ENCODE measurements at places on chromosomes 7 and 10.
A peak's percentile ranks its signal among the peaks of the same experiment; 100 is the strongest.

DNA sequence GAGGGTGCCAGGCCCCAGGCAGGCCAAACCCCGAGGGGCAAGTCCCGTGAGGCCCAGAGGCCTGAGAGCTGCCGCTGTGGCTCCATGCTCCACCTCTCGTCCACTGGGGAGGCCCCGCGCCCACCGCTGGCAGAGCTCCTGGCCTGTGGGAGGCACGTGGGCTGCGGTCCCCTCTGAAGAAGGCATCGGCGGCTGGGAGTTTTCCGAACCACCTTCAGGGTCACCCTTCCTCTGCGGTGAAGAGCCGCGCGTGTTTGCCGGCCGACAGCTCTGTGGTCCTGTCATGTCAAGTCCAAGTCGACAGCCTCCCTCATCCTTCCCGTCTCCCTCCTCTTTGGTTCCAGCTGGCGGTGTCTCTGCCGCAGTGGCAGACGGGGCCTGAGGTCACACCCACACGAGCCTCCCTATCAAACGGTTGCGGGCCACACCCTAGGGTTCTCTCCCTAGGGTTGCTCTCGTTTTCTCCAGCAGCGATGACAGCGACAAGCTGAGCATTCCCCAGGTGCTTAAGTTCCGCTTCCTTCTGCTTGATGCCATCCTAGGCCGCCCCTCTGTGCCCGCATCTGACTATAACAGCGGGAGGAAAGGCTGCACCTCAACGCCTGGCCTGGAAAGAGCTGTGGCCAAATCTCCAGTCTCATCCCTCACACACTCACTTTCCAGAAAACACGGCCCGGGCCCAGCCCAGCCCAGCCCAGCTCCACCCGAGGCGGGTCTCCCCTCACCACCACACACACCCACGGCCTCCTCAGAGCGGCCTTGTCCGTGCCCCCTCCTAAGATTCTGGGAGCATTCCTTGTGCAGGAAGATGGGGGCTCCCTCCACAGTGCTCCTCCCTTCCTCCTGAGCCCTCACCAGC, 185.0 kb downstream of the ELFN1 start:
- DNase-seq, result peak; percentile 2

- no peak for DNase-seq
These were observed 837 bp upstream of the IGFBP3 start for GRCh38 chr7:45921699-45922519.

- DNase-seq, result no peak
These were observed 44.3 kb upstream of the PRKAR1B start for GRCh38 chr7:771234-772004.

- no peak for DNase-seq
These were observed 24.4 kb upstream of the ZNF273 start for GRCh38 chr7:64878684-64879083.

GRCh38 chr10:22620140-22620857, 94.1 kb downstream of the PIP4K2A start:
- no peak for DNase-seq

DNA sequence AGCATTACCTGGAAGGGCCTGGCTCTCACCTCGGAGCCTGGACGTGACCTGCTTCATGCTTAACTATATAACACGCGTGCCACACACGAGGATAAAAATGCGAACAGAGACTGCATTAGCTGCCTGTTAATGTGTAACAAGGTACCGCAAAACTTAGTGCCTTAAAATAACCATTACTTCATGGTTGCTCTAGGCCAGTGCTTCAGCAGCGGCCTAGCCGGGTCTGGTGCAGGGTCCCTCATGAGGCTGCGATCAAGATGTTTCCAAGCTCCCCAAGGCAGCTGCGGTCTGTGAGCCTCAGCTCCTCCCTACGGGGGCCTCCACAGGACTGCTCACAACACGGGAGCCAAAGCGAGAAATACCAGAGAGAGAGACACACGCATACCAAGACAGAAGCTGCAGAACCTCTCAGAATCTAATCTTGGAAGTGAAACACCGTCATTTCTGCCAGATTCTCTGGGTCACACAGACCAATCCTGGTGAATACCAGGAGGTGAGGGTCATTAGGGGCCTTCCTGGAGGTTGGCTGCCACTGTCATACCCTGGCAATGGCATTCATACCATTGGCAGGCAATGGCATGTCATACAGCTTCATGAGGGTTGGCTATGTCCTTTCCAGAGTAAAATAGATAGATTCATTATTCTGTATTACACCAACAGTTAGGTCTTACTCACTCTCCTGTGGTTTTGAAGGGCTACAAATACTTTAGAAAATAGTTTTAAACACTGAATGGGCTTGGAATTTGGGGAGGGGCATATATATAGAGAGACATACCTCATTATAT, 94.5 kb downstream of the HIPK2 start:
- no peak for DNase-seq

DNA sequence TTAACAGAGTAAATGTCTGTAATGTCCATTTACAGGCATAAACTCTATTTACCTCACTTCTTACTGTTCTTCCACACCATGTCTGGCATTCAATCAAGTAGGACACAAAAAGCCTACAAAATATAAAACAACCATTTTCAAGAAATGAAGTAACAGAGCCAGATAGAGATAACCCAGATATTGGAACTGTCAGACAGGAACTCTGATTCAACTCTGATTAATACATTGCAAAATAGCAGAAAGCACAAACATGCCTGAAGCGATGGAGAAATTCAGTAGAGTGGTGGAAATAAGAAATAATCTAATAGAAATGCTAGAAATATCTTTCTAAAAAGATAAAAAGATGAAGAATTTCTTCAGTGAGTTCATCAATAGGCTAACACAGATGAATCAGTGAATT, 964.4 kb downstream of the PCDH15 start:
- DNase-seq, result no peak

- no peak for DNase-seq
These were observed 946.3 kb downstream of the CNTNAP2 start for GRCh38 chr7:147062897-147063296.

GRCh38 chr10:71431239-71432100, 34.8 kb downstream of the CDH23 start:
- DNase-seq, result no peak

GRCh38 chr7:24917510-24918239, 62.3 kb downstream of the OSBPL3 start:
- DNase-seq, result no peak

GRCh38 chr7:100929808-100930174, 19.5 kb upstream of the MUC3A start:
- no peak for DNase-seq

GRCh38 chr10:34320265-34320664, 494.8 kb downstream of the PARD3 start:
- no peak for DNase-seq

- DNase-seq, result no peak
These were observed 15.7 kb downstream of the TMEM72 start for GRCh38 chr10:44926751-44927351.

- no peak for DNase-seq
These were observed 256.8 kb upstream of the FZD8 start for GRCh38 chr10:35898716-35899440.

DNA sequence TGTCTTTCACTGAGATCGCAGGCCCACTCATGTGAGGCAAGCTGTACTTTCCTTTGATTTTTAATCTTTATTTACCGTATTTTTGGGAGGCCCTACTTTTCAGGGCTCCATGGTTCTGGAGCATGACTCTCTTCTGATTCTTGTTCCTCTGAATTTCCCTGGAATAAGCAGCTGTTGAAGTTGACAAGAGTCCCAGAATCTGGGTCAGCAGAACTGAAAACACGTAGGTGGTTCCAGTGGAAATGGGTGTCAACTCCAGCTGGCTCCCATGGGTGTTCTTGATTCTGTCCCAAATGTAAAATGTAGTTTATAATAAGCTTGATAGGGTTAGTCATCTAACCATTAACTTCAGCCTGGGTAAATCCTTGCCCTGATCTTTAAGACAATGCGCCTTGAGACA, 409.4 kb downstream of the GATA3 start:
- DNase-seq, result no peak

DNA sequence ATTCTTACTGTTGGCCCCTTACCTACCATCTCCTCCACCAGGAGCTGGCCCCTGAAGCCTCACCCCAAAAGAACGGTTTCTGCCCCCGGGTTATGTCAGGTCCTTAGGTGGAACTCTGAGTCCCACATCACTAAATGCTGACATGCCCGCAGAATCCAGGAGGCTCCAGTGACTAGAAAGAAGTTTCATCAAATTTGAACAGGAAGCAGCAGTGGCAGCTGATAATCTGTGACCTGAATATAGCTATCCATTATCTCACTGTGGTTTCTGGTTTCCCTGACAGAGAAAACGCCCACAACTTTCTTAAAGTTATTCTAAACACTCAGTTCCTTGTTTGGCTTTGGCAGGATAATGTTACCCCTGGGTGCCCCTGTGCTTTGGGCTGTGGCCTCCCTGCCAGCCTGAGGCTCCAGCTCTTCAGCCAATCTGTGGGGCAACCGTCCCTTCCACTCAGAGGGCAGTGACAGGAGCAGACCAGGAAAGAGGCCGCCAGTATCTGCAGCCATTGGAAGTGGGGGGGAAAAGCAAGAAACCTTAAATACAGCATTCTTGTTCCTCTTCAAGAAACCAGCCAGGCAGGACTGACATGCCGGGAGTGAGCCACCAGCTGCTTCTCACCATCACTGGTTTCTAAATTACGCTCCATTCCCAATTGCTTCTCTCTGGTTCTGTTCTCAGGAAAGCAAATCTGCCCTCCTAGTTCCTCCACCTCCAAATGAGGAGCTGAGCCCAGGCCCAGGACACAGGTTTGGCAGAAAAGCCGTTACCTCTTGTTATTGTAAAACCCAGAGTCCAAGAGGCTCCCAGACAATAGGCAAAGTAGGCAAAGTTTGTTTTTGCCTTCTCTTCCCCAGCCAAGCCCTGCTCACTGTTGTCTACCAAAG, 41.2 kb upstream of the VCL start:
- DNase-seq, result peak; percentile 14

DNA sequence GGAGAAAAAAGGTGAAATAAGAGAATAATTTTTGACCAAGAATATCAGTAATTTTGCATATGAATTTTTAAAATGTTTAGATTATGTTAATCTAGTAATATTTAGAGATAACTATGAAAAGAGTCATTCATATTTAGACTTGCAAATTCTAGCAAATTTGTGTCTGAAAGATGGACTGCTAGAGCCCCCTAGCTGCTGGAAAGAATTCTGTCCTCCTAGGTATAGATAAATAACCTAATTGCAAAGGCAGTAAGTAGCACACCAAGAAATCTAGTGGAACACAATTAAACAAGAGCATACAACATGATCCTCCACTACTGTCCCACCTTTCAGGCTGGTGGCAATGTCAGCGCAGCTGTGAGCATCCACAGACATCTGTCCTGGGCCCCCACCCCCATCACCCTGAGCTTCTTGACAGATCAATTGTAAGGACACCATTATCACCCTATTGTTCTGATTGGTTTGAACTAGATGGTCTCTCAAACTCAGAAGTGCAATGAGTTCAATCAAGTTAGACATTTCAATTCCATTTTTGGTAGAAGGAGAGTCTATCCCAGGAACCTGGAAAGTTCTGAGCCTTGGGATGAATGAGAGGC, 15.0 kb upstream of the GFRA1 start:
- DNase-seq, result no peak

DNA sequence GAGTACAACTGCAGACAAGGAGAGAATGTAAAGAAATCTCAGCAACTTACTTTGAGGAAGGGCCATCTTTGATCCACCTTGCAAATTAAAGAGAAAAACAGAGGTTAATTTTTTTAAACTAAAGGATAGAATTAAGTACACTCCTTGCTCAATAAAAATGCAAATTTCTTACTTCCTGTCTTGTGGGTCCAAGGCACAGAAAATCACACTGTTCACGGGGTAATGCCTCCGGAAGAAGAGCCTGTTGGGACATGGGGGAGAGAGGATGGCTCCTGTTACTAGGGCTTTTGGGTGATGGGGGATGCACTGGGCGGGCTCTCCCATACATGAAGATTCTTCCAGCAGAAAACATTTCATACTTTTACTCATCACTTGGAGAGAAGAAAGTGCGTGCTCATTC, 301.8 kb downstream of the TNS3 start:
- DNase-seq, result no peak

DNA sequence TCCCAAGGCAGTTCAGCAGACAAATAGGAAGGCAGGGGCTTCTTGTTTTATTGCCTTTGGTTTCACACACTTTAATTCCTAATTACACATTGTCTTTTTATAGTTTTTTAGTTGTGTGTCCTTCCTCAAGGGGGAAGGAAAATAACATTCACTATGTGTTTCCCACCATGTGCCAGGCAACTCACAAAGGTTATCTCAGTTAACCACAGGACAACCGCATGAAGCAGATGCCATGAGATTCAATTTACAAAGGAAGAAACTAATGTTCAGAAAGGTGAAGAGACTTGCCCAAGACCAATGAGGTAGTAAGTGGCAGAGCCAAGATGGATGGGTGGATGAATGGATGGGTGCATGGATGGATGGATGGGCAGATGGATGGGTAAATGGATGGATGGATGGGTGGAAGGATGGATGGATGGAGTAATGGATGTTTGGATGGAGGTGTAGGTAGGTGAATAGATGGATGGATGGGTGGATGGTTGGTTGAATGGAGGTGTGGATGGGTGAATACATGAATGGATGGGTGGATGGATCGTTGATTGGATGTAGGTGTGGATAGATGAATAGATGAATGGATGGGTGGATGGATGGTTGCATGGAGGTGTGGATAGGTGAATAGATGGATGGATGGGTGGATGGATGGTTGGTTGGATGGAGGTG, 77.9 kb downstream of the ARHGAP22 start:
- no peak for DNase-seq

DNA sequence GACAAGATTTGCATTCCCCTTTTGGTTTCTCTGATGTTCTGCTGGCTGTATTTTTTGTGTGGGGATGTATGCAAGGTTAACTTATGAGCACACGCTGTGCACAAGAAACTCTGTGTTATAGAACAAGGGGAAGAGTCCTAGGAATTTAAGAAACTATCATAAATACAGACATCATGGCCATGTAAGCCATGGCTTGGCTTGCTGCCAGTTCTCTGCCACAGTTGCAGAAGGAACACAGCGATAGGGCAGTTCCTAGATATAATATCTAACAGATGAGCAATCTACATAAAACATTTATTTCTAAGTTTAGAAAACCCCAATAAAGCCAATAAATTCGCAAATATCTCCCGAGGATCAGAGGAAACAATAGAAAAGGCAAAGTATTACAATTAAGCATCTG, 153.3 kb downstream of the LRRTM3 start:
- no peak for DNase-seq

DNA sequence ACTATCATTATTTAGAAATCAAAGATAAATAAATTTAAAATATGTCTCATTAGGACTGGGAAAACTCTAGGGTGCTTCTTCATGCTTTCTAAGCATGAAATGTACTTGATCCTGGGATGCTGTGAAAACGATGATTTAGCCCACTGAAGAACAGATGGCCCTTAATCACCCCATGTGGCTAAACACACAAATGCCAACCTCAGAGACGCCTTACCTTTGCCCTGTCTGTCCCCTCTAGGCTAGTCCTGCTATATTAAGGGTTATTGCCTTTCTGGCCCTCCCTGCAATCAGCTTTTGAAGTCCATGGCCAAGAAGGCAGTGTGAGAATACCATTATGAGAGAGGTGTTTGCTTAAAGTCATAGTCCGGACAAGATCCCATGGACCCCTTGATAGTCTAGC, 217.2 kb downstream of the TWIST1 start:
- no peak for DNase-seq

GRCh38 chr10:23344241-23344841, at the start of gene C10orf67:
Gene C10orf67, minus strand, starts transcription at chr10:23344797. Its CDS starts 23 bp downstream, at chr10:23344774.
- DNase-seq, result peak; percentile 26

- DNase-seq, result no peak
These were observed 52.4 kb downstream of the ZNF365 start for GRCh38 chr10:62426600-62426999.

All from T-helper 17 cell (primary cell).